Activated CD4-positive, alpha-beta memory T cell treated with anti-CD3 and anti-CD28 coated beads, Interleukin-2, amount 10 ng/mL, durations not matched to agents 7 days and 5 days (primary cell): ENCODE measurements at places on chromosomes 4 and X. TPM values are rescaled to one million over a fixed set of nuclear protein-coding genes. Genes with fewer than 3 reads are reported as not detected.

Gene USP17L17
- total RNA-seq = not detected

Gene SGCB
- 15.6 TPM for total RNA-seq

Gene FAM47C
- not detected for total RNA-seq

Gene FAAH2
- total RNA-seq = 5.4 TPM

Gene MAD2L1
- total RNA-seq = 63.3 TPM

Gene YY2
- total RNA-seq = 1.3 TPM

Gene RIBC1
- total RNA-seq = 1.3 TPM

DNA sequence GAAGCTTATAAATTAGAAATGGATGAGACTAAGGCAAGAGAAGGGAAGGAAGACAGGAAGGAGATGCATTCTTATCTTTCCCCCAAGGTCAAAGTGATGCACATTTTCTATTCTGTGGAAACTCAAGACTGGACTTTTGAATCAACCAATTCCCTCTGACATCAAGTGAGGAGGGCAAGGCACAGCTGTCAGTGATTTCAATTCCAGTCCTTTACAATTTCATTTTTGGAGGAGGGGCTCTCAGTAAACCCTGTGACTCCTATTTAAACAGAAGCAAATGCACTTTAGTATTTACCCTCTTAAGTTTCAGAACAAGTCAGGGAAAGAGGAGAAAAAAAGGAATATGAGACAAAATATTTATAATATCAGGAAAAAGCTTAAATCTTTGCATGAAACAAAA lies 134.0 kb downstream of the MGST2 start:
- no peak overlapping the region for H3K27ac ChIP-seq
- peaks cover 13% of the 10 kb centered on the region for H3K4me1 ChIP-seq
- H3K36me3 ChIP-seq = no peaks in the 10 kb centered on the region

- no peak overlapping the region for H3K4me3 ChIP-seq
- no peak for DNase-seq
- peaks cover 2% of the 10 kb centered on the region for H3K27me3 ChIP-seq
- H3K36me3 ChIP-seq = no peaks in the 10 kb centered on the region
- no peak overlapping the region for H3K27ac ChIP-seq
- H3K4me1 ChIP-seq = no peaks in the 10 kb centered on the region
Observed at GRCh38 chrX:133297284-133297683, 79.1 kb upstream of the TFDP3 start.

DNA sequence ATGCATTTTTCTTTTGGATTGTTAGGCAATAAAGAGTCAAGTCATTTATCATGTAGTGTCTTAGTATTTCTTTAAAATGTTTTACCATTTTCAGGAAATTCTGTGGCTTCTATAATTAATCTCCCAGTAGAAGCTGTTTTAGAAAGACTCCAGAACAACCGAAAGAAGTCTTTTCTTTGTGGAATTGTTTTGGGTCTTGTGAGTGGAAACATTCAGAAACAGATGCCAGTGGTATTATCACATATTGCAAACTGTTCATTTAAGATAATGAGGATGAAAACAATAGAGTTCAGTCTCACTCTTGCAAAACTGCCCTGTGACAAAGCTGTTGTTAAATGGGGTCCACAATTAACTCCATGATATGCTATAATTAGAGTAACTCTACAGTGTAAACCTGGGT lies 211.2 kb upstream of the KIT start:
- no peaks in the 10 kb centered on the region for H3K4me1 ChIP-seq
- H3K4me3 ChIP-seq = no peak overlapping the region
- H3K36me3 ChIP-seq = no peaks in the 10 kb centered on the region
- H3K27me3 ChIP-seq = no peaks in the 10 kb centered on the region
- H3K27ac ChIP-seq = no peak overlapping the region
- DNase-seq = no peak

GRCh38 chr4:117334451-117335188 lies 249.2 kb upstream of the TRAM1L1 start:
- DNase-seq = no peak
- H3K27me3 ChIP-seq = no peaks in the 10 kb centered on the region
- no peak overlapping the region for H3K27ac ChIP-seq
- no peaks in the 10 kb centered on the region for H3K36me3 ChIP-seq
- H3K4me3 ChIP-seq = no peak overlapping the region

GRCh38 chr4:29278585-29278984 lies 1441.6 kb upstream of the PCDH7 start:
- H3K36me3 ChIP-seq = no peaks in the 10 kb centered on the region
- H3K27me3 ChIP-seq = no peaks in the 10 kb centered on the region
- DNase-seq = no peak
- no peak overlapping the region for H3K4me3 ChIP-seq
- H3K4me1 ChIP-seq = no peaks in the 10 kb centered on the region
- H3K27ac ChIP-seq = no peak overlapping the region

- no peaks in the 10 kb centered on the region for H3K4me1 ChIP-seq
- no peak overlapping the region for H3K4me3 ChIP-seq
- H3K27me3 ChIP-seq = no peaks in the 10 kb centered on the region
- no peaks in the 10 kb centered on the region for H3K36me3 ChIP-seq
- no peak overlapping the region for H3K27ac ChIP-seq
- DNase-seq = no peak
Observed at GRCh38 chr4:43778187-43778915, 670.3 kb downstream of the KCTD8 start.

DNA sequence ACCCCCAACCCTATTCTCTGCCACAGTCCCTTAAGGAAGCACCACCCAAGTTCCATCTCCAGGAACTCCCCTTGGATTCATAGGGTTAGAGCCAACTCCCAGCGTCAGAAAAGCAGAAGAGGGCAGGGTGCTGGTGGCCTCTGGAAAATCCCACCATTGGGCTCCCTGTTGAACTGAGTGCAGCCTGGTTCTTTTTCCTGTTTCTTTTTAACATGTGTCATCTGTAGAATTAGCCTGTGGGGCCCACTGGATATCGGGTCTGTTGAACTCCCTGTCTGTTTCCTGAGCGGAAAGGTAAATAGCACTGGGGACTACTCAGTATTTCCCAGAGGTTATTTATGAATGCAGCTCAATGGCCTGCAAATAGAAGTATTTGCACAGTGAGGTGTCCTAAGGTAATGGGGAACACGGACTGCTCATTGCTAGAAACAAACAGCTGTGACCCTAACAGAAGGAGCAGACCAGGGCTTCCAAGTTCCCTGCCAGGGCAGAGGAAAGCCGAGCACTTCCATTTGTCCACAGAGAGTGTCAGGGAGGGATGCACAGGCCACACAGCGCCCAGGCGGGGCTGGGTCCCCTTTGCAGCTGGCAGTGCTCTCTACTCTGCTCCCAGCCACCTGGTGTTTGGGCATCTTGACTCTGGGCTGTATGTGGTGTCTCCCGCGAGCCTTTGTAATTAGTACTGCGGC lies 102.6 kb downstream of the FHDC1 start:
- no peak overlapping the region for H3K4me3 ChIP-seq
- no peak overlapping the region for H3K27ac ChIP-seq
- H3K4me1 ChIP-seq = no peaks in the 10 kb centered on the region
- no peak for DNase-seq

DNA sequence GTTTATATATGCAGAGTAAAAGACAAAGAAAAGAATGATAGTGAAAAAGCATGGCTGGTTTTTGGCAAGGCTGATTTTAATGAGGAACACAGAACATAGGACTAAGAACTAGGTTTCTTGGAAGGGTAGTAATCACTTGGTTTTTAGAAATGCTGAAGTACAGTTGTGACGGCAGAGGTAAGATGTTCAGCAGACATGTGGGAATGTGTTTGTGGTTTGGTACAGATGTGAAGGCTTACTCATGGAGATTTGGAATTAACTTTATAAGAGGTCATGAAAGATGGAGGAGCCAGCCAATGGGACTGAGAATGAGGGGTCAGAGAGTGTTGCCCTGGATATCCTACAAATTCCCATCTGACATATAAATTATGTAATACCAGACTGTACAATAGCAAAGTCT lies 243.6 kb downstream of the NPFFR2 start:
- H3K4me3 ChIP-seq = no peak overlapping the region
- H3K27ac ChIP-seq = no peak overlapping the region
- H3K4me1 ChIP-seq = no peaks in the 10 kb centered on the region
- DNase-seq = no peak

DNA sequence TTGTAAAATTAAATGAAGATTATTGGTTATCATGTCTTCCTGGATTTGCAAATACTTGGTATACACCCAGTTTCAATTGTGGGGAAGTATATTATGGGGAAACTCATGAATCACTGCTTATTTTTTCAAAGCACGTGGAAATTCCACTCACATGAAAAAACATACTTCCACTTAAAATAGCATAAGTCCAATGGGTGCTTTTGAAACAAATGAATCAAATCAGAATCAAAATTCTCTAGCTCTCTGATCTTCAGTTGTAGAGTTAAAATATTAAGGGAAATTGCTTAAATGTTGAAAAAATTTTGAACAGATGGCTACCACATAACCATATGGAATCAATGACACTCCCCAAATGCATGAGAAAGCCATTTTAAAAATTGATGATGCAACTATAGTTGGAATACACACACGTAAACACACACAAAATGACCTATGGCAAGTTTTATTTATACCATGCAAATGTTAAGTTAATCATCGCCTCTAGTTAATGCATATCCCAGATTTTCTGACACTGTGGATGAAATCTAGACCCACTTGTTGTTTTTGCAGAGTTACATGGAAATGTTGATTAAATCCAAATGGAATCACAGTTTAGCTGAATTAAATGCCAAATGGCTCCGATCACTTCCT lies 93.2 kb downstream of the ARSF start:
- H3K4me3 ChIP-seq = no peak overlapping the region
- H3K4me1 ChIP-seq = no peaks in the 10 kb centered on the region
- no peaks in the 10 kb centered on the region for H3K36me3 ChIP-seq
- no peak overlapping the region for H3K27ac ChIP-seq
- no peaks in the 10 kb centered on the region for H3K27me3 ChIP-seq

DNA sequence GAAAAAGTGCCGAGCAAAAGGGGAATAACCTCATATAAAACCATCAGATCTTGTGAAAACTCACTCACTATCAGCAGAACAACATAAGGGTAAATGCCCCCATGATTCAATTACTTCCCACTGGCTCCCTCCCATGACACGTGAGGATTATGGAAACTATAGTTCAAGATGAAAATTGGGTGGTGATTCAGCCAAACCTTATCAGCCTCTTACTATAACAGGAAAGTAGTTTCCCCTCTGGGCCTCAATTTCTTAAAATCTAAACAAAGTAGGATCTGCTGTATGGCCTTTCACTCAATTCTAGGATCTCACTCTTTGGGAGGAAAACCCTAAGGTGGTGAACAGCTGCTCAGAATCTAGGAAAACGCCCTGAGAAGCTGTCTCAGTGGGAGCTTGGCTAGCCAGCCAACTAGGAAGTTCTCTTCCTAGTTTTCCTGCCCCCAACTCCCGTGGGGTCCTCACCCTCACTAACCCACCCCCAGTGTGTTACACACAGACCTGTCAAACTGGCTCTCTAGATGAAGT lies 1017.1 kb upstream of the HS3ST1 start:
- H3K27me3 ChIP-seq = no peaks in the 10 kb centered on the region
- H3K36me3 ChIP-seq = no peaks in the 10 kb centered on the region
- no peak for DNase-seq

GRCh38 chrX:149207518-149207917 lies 297.6 kb downstream of the IDS start:
- no peaks in the 10 kb centered on the region for H3K36me3 ChIP-seq
- no peak for DNase-seq
- no peak overlapping the region for H3K27ac ChIP-seq
- no peaks in the 10 kb centered on the region for H3K4me1 ChIP-seq
- H3K4me3 ChIP-seq = no peak overlapping the region
- no peaks in the 10 kb centered on the region for H3K27me3 ChIP-seq

- no peaks in the 10 kb centered on the region for H3K4me1 ChIP-seq
- no peak overlapping the region for H3K27ac ChIP-seq
- no peak for DNase-seq
- H3K4me3 ChIP-seq = no peak overlapping the region
- no peaks in the 10 kb centered on the region for H3K36me3 ChIP-seq
- H3K27me3 ChIP-seq = no peaks in the 10 kb centered on the region
Observed at GRCh38 chr4:143377611-143378099, 41.0 kb downstream of the GAB1 start.

- H3K27ac ChIP-seq = no peak overlapping the region
- peaks cover 13% of the 10 kb centered on the region for H3K4me1 ChIP-seq
- H3K4me3 ChIP-seq = no peak overlapping the region
Observed at GRCh38 chrX:150587585-150588503, 19.4 kb downstream of the MTM1 start.

DNA sequence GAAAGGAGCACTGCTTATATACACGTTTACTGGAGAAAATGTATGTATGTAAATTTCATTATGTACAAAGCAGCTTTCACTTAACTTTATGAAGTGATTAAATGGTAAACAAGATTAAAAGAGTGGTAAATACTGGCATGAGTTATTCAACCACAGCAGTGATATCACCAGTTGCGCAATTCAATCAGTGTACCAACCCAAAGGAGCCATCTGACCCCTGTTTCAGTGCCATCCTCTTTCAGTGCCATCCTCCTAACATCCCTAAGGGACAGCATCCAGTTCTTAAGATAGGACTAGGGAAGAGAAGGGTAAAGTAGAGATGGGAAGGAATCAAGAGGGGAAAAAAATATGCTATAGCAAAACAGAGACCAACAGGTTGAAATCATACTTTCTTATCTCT lies 16.2 kb downstream of the HPF1 start:
- peaks cover 43% of the 10 kb centered on the region for H3K36me3 ChIP-seq
- no peak overlapping the region for H3K27ac ChIP-seq
- no peak for DNase-seq
- no peaks in the 10 kb centered on the region for H3K27me3 ChIP-seq
- H3K4me1 ChIP-seq = no peaks in the 10 kb centered on the region
- no peak overlapping the region for H3K4me3 ChIP-seq

DNA sequence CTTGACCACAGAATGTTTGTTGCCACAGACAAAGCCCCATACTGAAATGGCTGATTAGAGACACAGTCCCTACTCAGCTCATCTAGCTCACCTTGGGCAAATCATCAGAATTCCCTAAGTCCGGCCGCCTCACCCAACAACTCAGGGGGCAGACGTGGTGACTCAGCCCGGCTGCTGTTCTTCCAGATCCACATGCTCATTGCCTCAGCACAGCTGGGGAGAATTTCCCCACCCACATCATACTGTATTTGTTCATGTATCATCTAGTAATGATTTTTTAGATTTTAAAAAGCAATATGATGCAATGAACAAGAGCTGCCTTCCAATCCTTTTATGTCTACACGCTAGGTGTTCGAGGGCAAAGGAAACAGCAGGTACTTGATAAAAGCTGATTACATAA lies 333.8 kb upstream of the TENM3 start:
- no peak overlapping the region for H3K4me3 ChIP-seq
- no peaks in the 10 kb centered on the region for H3K27me3 ChIP-seq
- H3K36me3 ChIP-seq = no peaks in the 10 kb centered on the region
- DNase-seq = no peak
- no peak overlapping the region for H3K27ac ChIP-seq
- no peaks in the 10 kb centered on the region for H3K4me1 ChIP-seq

GRCh38 chr4:1080961-1081688 lies 32.2 kb downstream of the RNF212 start:
- peaks cover 12% of the 10 kb centered on the region for H3K27me3 ChIP-seq
- no peak for DNase-seq
- no peaks in the 10 kb centered on the region for H3K36me3 ChIP-seq
- H3K4me1 ChIP-seq = no peaks in the 10 kb centered on the region
- no peak overlapping the region for H3K27ac ChIP-seq

- H3K27me3 ChIP-seq = peaks cover 6% of the 10 kb centered on the region
- DNase-seq = no peak
- H3K27ac ChIP-seq = no peak overlapping the region
Observed at GRCh38 chr4:169765835-169766234, 8.1 kb upstream of the HPF1 start.

- H3K27ac ChIP-seq = no peak overlapping the region
- no peaks in the 10 kb centered on the region for H3K27me3 ChIP-seq
- H3K36me3 ChIP-seq = no peaks in the 10 kb centered on the region
Observed at GRCh38 chr4:168028568-168028967, 63.8 kb upstream of the ANXA10 start.
